DMS 273 treated with DMSO at 0.1 percent for 48 hours (cell line): ENCODE measurements at places on chromosomes 1 and 21.

- no peak for DNase-seq
These were observed 37.0 kb upstream of the CAMK1G start for GRCh38 chr1:209546390-209547085.

DNA sequence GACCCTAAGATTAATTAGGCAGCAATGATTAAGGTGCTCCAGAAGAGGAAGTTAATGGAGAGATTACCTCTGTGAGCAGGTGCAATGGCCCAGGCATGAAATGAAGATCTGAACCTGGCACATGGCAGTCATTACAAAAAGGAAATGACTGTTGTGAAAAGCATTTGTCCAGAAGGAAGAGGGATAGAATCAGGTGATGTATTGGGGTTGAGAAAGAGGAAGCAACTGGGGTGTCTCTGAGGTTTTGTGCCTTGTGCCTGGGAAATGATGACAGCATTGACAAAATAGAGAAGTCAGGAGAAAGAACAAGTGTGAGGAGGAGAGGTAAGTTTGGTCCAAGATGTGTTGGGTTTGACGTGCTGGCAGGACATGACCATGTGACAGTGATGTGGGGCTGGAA lies 5.6 kb downstream of the CRCT1 start:
- DNase-seq = no peak

GRCh38 chr21:31530897-31531705 lies 128.4 kb upstream of the SOD1 start:
- peak; percentile 98 for DNase-seq

- DNase-seq = no peak
These were observed 187.8 kb upstream of the JUN start for GRCh38 chr1:58971629-58972140.

DNA sequence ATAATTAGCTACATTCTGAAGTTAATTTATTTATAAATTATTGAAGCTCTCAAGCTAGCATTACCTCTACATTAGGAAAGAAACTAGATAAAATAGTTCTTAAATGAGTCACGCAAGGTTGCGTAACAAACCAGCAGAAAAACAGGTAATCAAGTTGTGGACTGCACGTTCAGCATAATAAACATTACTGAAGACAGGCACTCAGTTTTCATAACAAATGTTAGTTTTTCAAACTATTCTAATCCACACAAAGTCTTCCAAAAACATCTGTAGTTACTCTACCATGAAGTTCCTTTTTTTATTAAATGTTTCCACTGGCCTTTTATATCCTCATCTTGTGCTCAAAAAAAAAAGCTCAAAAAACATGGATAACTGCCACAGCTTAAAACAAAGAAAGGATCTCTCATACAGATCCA lies 1.3 kb downstream of the TOR1AIP2 start:
- no peak for DNase-seq

GRCh38 chr1:22685591-22686059 lies 25.0 kb upstream of the EPHB2 start:
- DNase-seq = no peak
